ENCODE measurements at places on chromosomes 3 and 15.

- DNase-seq = no peak
Measured at GRCh38 chr15:45291822-45292582, 40.0 kb downstream of the SLC28A2 start.

DNA sequence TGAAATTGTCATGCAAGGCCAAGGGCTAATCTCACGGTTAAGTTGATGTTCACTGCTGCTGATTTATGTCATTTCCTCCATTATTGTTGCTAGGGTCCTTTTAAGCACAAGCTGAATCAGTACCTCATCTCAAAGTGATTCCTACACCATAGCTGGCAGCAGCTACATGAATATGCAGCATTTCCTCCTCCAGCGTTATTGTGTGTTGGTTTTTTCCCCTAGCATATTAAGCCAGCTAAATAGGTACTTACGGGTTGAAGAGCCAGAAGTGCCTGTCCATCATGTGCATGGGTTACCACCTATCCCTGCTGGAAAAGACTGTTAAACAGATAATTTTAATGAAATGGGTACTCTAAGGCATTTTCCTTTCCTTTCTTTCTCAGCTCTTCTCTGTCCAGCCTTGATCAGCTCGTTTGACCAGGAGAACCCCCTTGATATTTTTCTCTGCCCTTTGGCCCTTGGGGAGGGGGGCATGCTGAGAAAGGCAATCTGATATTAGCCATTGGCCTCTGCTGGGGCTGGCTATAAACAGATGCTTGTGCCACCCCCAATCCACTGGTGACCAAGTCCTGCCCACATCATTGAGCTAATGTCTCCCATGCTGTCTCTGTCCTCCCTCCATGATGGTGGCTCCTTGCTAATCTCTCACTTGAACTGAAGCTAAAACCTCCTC, 115.6 kb upstream of the PLXNA1 start:
- no peak for DNase-seq

- DNase-seq = no peak
Measured at GRCh38 chr3:160874736-160875135, 118.7 kb downstream of the PPM1L start.

GRCh38 chr3:119831022-119831421, 49.1 kb downstream of the NR1I2 start:
- no peak for DNase-seq

GRCh38 chr3:50267280-50267913, 1.6 kb upstream of the SEMA3B start:
- no peak for DNase-seq

DNA sequence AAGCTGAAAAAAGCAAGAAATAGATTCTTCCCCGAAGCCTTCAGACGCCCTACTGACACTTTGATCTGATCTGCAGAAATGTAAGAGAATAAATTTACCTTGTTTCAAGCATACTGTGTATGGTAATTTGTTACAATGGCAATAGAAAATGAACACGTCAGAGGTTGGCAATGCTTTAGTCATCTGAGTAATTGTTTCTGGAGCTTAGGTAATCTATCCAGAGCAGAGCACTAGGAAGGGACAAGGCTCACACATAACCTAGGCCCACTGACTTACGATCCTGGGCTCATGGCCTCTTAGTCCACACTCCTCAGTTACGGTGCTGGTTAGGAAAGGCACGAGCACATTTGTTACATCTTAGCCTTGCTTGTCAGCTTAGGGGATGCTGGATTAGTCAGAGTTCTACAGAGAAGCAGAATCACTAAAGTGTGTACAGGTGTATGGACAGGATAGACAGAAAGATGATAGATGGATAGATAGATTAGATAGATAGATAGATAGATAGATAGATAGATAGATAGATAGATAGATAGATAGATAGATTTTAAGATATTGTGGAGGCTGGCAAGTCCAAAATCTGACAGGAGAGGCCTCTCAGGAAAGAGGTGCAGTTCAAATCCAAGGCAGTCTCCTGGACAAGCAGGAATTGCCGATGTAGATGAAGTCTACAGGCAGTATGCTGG, 46.8 kb upstream of the TBC1D23 start:
- no peak for DNase-seq

GRCh38 chr15:30921106-30921505, 17.4 kb downstream of the FAN1 start:
- DNase-seq = no peak

DNA sequence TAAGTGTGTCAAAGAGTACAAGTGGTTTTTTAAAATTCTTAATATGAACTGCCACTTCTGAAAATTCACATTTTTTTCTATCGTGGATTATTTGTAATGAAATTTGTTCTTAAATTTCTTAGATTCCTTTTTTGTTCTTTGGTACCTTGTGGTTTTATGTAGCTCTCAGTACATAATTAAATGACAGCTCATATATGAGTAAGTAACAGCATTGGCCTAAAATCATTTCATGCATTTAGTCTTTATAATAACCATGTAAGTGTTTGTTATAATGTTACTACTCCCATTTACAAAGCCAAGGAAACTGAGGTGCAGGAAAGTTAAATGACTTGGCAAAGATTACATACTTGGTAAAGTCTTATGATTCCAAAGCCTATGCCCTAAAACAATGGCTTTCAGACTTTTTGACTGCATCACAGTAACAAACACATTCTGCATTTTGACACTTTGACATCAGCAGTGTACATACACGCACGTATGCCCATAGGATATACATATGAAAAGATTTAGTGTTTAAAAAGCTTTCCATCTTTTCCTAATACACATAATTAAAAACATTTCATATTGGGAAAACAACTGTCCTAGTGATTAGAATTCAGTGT, 14.9 kb downstream of the SPRED1 start:
- DNase-seq = no peak

DNA sequence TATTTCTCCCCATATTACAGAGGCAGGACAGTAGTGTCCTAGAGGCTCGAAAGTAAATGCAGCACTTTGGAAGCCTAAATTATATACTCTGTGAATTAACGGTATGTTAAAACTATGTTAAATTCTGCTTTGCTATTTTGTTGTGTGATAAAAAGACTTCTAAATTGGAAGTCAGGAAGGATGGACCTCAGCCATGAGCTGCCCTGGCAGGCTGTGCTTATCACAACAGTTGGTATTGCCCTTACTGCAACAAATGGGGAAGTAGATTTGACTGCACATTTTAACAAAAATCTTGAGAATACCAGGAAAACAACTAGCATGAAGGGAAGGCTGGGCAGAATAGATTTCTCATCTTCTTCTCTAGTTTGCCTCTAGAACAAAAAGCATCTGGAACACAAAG, 706.6 kb downstream of the SI start:
- no peak for DNase-seq

DNA sequence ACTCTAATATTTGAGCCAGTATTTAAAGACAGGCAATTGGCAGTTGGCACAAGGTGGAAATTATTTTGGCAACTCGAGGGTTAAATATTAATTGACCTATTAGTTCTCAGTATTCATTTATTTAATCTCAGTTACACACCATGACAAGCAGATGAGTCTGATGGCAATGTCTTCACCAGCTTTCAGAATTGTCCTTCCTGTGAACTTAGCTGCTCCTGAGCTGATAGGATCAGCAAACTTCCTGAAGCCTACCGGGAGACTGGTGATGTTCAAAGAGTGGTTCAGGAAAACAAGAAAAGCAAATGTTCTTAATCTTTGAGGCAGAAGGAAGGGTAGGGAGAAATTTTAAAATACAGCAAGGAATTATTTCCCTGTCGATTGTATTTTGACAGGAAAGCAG, 522.2 kb downstream of the SOX2 start:
- DNase-seq = no peak

DNA sequence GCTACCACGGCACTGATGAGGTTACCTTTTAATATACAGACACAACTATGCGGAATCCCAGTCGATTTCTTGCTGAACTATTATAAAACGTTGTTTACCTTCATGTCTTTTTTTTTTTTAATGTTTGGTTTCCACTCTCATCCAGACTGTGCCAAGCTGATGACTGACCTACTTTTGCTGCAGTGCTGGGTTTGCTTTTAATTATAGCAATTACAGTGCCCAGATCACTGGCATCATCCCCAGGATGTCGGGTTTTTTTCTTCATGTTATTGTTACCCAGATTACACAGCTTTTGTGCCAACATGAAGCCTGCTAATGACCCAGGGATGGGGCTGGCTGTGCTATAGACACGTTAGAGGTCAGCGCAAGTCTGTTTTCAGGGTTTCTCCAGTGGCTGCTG, 294.0 kb upstream of the ATP10A start:
- no peak for DNase-seq

- DNase-seq = no peak
Measured at GRCh38 chr3:131796111-131796510, 238.7 kb downstream of the CPNE4 start.

DNA sequence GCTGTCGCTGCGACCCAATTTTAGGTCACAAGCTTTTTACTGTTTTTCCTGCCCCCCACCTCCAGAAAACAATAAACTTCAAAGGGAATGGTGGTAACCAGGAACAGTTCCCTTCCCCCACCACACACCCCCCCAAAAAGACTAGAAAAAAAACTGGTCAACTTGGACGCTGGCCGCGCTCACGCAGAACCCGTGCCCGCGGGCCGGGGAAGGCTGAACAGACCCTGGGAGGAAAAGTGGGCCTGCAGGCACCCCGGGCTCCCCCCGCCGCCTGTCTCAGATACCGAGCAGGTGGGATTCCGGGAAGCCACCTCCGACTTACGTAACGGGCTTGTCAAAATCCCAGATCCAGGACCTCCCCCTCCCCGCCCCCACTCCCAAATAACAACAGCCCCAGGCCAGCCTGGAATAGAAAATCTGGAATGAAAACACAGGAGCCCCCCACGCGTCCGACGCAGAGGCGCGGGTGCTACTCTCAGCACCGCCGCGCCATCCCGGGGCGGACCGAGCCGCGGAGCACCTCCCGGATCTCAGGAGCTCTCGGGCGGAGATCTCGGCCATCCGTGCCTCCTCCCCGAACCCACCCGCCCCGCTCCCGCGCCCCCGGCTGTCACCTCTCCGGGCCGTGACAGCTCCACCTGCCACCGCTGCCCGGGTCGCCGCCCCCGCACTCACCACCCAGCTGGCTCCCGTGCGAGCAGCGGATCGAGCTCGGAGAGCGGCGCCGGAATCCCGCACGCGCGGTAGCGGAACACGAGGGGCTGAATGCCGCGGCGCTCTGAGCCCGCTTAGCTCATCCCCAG, 557 bp downstream of the DENND4A start:
- DNase-seq = no peak

DNA sequence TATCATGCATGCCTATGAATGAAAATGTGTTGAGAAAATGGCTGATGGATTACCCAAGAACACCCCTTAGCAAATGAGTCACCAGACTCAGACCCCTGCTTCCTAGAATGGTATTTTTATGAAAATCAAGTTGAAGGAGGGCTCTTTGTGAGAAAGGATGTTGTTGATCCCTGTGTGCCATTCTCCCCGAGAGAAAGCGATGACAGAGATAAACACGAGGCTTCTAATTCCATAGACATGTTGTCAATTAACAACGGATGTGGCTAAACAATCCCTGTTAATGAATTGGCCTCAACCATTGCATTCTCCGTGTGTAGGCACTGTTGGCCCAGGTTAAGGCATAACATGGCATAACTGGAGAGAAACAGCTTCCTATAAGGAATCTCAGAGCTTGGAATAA, 5.8 kb upstream of the OXTR start:
- no peak for DNase-seq

Measured in NCI-H1417 treated with DMSO at 0.1 percent for 48 hours (cell line).